ENCODE measurements at places on chromosomes 2 and 18.

- no peak for DNase-seq
These were observed 108.2 kb upstream of the CAPN13 start for GRCh38 chr2:30915486-30915885.

- no peak for DNase-seq
These were observed 14.7 kb downstream of the CUL3 start for GRCh38 chr2:224570328-224570993.

GRCh38 chr2:202754936-202755335, 116.6 kb downstream of the ICA1L start:
- no peak for DNase-seq

DNA sequence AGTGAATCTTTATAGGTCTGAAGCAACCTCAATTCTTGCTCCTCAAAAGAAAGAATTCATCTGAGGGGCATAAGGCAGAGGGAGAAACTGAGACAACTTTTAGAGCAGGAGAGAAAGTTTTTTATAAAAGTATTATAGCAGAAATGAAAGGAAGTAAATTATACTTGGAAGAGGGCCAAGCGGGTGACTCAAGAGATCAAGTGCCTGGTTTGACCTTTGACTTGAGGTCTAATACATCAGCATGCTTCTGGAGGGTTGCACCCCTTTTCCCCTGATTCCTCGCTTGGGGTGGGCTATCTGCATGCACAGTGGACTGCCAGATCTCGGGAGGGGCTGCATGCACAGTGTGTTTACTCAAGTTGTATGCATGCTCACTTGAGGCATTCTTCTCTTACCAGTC, 268.5 kb upstream of the LRATD1 start:
- no peak for DNase-seq

- DNase-seq: no peak
These were observed 40.9 kb downstream of the STAT4 start for GRCh38 chr2:191109888-191110287.

DNA sequence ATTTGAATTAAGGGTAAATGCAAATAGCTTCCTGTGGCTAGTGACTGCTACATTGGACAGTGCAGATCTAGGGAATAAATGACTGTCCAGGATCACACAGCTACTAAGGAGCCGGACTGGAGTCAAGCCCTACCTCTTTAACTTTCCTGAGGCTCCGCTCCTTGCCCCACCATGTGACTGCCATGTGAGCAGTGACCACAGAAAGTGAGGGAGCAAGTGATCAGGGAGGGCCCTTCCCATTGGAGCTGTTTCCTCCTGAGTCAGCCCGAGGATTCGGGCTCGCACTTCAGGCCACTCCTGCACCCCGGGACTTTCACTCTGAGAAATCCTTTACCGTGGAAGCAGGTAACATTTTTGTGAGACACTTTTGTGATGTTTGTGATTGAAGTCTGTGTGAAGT, 198.0 kb downstream of the ANKRD30B start:
- no peak for DNase-seq

GRCh38 chr18:26809346-26809745, 56.2 kb downstream of the AQP4 start:
- DNase-seq: no peak

- no peak for DNase-seq
These were observed 134.8 kb downstream of the DSEL start for GRCh38 chr18:67381608-67382150.

DNA sequence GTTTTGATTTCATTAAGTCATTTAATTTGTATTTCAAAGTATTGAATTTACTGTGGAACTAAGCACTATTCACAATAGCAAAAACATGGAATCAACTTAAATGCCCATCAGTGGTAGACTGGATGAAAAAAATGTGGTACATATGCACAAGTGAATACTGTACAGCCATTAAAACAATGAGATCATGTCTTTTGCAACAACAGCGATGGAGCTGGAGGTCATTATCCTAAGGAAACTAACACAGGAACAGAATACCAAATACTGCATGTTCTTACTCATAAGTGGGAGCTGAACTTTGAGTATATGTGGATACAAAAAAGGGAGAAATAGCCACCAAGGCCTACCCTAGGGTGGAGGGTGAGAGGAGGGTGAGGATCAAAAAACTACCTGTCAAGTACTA, 164.4 kb downstream of the BABAM2 start:
- no peak for DNase-seq

DNA sequence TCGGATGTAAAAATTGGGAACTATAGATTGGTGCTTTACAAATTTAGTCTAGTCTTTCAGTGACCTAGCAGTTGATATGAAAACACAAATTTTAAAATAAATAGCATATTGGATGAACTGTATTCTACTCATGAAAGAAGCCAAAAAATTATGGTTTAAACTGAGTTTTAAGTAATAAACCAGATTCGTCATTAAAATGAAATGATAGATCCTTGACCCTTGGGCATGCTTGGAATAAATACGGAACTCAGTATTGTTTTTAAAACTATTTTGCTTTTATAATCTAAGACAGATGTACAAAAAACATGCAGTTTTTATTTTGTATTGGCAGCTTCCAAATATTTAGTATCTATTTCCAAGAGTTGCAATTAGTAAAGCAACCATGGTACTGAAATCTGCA, 34.6 kb upstream of the TBR1 start:
- no peak for DNase-seq

- no peak for DNase-seq
These were observed 10.3 kb upstream of the DNAJC10 start for GRCh38 chr2:182705761-182706160.

- DNase-seq: no peak
These were observed 474.5 kb downstream of the TGIF1 start for GRCh38 chr18:3924455-3924854.

- DNase-seq: no peak
These were observed 223.6 kb upstream of the EPAS1 start for GRCh38 chr2:46073540-46074046.

DNA sequence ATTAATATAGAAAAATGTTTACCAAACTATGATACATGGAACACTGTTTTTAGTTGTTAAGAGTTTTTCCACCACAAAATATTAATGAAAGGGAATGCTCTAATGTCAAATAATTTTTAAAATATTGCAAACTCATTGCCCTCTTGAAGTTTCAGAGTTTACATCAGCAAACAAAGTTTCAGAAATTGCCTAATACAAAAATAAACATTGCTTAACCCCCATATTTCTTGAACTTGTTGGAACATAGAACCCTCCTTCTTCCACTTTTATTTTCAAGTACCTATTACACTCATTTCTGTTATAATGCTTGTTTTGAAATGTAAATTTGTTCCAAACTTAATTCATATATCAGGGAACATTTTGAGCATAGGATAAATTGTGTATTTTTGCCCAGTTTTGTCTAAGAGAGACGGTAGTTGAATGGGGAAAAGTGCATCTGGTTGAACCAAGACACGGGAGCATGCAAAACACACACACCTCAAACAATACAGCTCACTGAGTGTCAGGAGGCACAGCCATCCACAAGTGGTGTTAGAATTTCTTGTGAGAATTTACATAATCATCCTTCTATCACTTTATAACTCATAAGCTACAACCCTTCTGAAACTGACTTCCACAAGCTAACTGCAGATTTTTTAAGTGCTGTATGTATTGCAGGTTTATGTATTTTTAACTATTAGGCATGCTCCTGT, 5.3 kb upstream of the MC4R start:
- no peak for DNase-seq

- no peak for DNase-seq
These were observed 31.7 kb upstream of the RNF152 start for GRCh38 chr18:61924550-61924949.

DNA sequence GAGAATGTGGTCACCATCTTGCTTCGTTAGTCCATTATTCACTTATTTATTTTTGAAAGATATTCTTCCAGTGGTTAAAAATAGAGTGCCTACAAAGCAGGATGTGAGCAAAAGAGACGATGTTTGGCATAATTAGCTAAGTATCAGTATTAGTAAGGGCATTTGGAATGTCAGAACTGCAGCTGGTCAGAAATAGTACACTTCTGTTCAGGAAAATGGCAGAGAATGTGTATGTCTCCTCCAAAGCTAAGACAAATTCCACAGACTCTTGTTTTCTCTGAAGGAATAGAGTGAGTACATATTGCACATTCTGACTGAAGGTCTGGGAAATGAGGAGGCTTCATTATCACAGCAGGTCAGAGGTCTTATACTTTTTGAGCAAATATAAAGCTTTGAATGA, 209.0 kb downstream of the L3MBTL4 start:
- no peak for DNase-seq

GRCh38 chr2:148524519-148524919, 120.0 kb upstream of the EPC2 start:
- DNase-seq: no peak

- DNase-seq: no peak
These were observed 74.1 kb downstream of the MAPK4 start for GRCh38 chr18:50633992-50634391.

DNA sequence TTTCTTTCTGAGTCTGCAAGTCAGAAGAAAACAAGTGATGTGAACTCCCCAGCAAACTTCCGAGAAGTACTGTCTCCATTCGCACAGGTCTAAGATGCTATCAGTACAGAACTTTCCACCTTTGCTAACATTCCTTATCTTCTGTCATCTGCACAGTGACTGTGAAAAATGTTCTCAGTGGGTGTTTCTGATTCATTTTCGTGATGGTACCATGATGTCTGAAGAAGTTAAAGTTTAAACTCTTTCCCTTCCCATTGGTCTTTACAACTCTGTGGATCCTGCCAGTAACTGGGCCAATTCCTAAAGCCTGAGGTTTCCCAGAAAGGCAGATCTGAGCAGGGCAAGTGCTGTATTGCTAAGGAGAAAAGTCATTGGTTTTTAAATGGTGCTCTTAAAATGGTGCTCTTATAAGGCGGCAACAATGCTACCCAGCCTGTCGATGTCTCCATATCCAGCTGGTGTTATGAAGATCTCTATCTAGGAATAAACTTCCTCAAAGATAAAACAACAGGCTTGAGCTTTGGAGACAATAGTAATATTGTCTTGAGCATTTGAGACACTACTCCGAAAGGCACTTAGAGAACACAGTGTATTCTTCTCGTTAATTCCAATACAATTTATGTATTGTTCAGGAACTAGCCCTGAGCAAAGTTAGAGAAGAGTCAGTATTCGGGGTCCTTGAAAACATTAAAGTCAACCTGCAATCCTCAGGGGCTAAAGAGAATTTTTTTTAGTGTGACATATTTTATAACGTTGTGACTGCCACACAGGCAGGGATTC, 232.3 kb downstream of the OSR1 start:
- no peak for DNase-seq

GRCh38 chr2:132729522-132729921, 59.5 kb upstream of the LYPD1 start:
- no peak for DNase-seq

DNA sequence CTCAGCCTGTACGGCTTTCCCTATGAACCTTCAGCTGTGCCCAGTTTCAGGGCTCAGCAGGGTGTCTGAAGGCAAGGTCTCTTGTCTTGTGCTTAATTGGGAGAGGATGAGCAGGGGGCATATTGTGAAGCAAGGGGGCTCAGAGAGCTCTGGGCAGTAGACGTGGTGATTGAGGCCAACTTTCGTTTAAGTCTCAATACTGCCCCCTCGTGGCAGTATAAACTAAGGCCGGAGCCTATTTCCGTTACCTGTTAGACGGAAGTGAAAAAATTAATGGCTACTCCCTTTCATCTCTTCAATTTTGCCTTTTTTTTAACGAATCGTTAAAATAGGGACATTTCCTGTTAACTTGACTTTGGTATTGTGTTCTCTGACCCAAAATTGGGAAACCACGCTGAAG, 193.4 kb downstream of the TDRD15 start:
- no peak for DNase-seq

GRCh38 chr2:237228281-237228625, 142.6 kb downstream of the COPS8 start:
- no peak for DNase-seq

GRCh38 chr2:13030606-13031005, 313.9 kb downstream of the TRIB2 start:
- DNase-seq: no peak

DNA sequence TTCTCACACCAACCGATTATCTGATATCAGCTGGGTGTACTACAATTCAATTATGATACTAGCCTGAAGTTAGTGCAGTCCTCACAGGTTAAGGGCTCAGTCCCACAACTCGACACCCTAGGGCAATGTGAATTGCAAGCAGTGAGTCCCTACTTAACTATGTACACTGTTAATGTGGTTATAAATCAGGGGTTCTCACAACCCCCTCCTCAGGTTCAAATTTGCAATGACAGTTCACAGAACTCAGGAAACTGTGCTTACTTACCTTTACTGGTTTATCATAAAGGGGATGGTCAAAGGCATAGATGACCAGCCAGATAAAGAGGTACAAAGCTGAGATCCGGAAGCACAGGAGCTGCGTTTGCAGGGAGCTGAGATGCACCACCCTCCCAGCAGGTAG, 1379.1 kb upstream of the CDH2 start:
- DNase-seq: no peak

GRCh38 chr2:128867936-128868636, 549.4 kb upstream of the HS6ST1 start:
- no peak for DNase-seq

GRCh38 chr2:128801576-128801975, 482.9 kb upstream of the HS6ST1 start:
- DNase-seq: no peak

- DNase-seq: peak; percentile 48
These were observed 89.2 kb downstream of the ZNF516 start for GRCh38 chr18:76405681-76406356.

DNA sequence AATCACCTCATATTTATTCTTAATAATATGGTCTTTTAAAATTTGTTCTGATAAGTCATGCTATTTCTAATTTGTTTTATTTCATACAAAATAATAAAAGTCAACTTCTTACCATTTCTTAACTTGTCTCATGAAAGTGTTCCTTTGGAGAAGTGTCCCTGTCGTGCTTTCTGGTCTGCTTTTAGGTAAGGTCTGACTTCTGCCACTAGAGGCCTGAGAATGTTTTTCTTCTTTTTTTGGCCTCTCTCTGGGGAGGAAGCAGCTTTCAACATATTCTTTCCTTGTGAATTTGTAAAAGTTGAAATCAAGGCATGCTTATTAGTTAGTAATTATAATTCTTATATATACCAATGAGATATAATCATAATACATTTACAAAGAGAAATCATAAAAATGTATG, 39.4 kb downstream of the MAP2 start:
- DNase-seq: no peak

DNA sequence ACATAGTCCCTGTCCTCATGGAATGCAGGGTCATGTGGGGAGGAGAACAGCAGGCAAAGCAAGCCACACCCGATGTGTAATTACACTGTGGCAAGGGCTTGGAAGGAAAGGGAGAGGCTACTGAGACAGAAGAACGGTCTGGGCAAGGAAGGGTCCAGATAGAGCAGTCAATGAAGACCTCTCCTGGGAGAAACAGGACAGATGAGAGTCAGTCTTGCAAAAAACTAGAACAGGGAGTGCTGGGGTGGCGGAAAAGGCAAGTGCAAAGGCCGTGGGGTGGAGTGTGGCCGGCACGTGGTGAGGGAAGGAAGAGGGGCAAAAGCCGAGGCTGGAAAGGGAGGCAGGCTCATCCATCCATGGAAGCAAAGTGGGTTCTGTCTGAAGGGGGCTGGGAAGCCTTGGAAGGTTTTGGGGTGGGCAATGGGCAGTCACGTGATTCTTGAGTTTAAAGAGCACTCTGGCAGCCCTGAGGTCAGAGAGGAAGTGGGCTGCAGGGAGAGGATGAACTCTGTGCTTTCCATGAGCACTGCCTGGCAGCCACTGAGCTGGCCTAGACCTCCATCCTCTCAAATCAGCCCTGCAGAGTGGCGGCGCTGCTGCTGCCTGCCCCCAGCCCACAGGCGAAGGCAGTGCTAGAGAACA, 182.2 kb downstream of the INHBB start:
- DNase-seq: no peak
